ENCODE measurements at places on chromosomes 3 and 15. TPM values are rescaled to one million over a fixed set of nuclear protein-coding genes. Genes with fewer than 3 reads are reported as not detected.

GRCh38 chr3:13714251-13714916, 165.5 kb downstream of the FBLN2 start:
- DNase-seq, result no peak

DNA sequence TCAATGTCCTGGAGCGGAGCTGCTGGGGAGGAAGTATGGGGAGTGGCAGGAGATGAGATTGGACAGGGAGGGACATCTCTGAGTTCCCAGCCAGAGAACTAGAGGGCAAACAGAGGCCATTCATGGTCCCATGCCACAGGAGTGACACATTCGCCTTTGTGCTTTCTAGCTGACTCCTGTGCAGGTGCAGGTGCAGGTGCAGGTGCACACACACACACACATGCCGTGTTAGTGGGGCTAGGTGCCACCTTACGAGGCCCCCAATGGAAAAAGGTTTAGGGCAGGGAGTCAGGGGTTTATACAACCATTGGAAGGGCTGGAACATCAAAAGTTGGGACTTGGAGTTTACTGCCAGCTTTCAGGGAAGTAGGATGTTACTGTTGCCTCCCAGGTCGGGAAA, 52.0 kb downstream of the TPRA1 start:
- DNase-seq, result no peak

GRCh38 chr3:148360051-148360450, 337.7 kb upstream of the AGTR1 start:
- no peak for DNase-seq

DNA sequence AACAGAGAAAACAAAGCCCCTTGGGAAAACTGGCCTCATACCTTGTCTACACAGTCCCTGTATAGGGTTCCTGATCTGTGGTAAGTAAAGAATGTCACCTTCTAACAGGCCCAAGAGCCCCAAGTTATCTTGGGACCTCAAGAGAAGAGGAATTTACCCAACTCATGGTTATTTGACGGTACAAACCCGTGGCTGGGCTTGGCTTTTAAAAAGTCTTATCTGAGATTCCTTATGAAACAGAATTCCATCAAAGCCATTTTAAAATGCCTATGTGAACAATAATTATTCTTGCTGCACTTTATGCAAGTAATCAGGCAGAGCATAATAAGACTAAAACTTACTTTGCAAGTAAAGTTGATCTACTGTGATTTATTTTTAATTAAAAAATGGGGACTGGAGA, 13.9 kb upstream of the SORD start:
- DNase-seq, result no peak

DNA sequence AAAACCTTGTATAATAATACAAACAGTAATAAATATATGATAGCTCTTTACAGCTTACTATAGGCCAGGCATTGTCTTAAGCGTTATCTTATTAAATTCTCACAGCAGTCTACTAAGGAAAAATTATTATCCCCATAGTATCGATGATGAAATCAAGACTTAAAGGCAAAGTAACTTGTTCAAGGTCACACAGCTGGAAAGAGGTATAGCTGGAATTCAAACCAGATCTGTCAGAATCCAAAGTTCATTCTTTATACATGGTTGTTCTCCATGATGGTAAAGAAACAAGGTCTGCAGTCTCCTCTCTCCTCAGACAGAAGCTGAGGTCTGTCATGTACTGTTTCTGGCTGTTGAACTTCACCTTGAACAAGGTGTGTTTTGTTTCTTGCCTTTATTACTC, 15.4 kb upstream of the SLC22A13 start:
- no peak for DNase-seq

GRCh38 chr3:46910166-46910760, 32.7 kb downstream of the PTH1R start:
- no peak for DNase-seq

GNAT1 gene
- 0.78 TPM for total RNA-seq
